ENCODE measurements at places on chromosomes 3 and 15. TPM values are rescaled to one million over a fixed set of nuclear protein-coding genes. Genes with fewer than 3 reads are reported as not detected.

DNA sequence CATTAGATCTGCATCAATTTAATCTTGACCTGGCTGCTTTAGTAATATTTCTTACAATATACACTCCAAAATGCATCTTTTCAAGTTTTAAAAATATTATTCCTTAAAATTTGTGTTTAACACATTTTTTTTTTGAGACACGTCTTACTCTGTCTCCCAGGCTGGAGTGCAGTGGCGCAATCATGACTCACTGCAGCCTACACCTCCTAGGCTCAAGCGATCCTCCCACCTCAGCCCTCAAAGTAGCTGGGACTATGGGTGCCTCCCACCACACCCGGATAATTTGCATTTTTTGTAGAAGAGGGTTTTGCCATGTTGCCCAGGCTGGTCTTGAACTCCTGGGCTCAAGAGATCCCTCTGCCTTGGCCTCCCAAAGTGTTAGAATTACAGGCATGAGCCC is 73.6 kb downstream of the ETV5 start:
- peak; percentile 46 for DNase-seq

Gene APOD
- total RNA-seq: 2.9 TPM

Gene ARNT2
- total RNA-seq: 9.4 TPM

DNA sequence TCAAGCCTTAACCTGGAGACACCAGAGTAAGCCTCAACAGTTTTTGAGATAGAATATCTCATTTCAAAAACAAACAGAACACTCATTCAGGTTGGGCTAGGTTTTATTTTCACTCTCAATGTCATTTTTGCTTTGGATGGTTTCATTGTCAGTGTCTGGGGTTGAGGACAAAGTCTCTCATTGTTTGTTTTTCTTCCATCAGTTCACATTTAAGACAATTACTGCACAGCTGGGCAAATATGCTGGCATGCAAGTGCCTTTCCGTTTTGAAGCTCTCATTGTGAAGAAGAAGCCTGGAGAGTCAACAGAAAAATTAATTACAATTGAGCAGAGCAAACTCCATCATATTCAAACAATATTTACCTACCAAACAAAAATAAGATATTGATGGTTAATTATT is 1050.0 kb downstream of the TBL1XR1 start:
- DNase-seq: no peak

Gene FEZF2
- total RNA-seq: not detected

GRCh38 chr3:131072099-131072559 is 45.5 kb downstream of the NEK11 start:
- peak; percentile 55 for DNase-seq

DNA sequence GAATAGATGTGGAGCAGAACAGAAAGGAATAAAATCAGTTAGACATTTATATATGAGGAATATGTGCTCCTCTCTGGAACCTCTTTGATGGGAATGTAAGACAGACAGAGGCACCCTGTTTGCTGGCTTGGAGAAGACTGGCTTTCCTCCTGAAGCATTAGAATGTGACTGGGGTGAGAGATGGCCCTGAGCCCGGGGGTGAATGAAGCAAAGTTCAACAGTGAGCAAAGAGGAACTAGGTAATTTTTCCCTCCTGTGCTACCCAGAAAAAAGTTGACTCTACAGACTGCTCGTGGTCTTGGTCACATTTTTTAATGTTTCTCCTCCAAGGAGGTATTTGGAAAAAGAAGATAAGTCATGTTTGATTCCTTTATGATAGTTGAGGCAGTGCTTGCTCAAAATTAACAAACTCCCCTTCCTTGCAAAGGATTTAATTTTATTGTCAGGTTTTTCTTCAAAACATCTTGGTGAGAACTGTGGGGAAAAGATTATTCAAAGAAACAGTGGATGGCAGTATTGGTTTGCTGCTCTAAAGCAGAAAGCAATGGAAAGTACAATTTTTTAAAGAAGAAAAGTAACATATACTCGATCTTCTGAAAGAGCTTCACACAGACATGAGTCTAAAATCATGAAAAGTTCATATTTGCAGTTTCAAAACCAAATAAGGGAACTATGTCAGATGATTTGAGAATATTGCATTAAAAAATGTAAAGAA is 370.4 kb upstream of the CDIN1 start:
- DNase-seq: peak; percentile 55

DNA sequence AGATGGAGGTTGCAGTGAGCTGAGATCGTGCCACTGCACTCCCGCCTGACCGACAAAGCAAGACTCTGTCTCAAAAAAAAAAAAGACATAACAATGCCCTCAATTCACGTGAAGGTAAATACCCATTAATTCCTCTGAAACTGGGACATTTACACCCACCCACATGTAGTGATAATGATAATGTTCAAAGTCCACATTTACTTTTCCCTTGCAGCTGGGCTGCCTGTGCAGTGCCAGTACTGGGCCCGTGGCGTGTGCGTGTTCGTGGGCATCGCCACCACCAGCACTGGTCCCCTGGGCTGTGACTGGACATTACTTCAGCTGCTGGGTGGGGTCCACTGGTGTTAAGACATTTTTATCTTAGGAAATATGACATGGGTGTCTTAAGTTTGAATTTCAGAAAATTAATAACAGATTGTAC is 123.6 kb downstream of the SLC25A26 start:
- peak; percentile 11 for DNase-seq

Gene RASGRF1
- total RNA-seq: not detected

GRCh38 chr15:62035256-62035924 is 24.9 kb downstream of the VPS13C start:
- peak; percentile 69 for DNase-seq

All from fibroblast of the aortic adventitia (primary cell).